ENCODE measurements at places on chromosomes 6 and 20.

GRCh38 chr20:51926670-51927305 is 124.5 kb upstream of the SALL4 start:
- no peak for DNase-seq

DNA sequence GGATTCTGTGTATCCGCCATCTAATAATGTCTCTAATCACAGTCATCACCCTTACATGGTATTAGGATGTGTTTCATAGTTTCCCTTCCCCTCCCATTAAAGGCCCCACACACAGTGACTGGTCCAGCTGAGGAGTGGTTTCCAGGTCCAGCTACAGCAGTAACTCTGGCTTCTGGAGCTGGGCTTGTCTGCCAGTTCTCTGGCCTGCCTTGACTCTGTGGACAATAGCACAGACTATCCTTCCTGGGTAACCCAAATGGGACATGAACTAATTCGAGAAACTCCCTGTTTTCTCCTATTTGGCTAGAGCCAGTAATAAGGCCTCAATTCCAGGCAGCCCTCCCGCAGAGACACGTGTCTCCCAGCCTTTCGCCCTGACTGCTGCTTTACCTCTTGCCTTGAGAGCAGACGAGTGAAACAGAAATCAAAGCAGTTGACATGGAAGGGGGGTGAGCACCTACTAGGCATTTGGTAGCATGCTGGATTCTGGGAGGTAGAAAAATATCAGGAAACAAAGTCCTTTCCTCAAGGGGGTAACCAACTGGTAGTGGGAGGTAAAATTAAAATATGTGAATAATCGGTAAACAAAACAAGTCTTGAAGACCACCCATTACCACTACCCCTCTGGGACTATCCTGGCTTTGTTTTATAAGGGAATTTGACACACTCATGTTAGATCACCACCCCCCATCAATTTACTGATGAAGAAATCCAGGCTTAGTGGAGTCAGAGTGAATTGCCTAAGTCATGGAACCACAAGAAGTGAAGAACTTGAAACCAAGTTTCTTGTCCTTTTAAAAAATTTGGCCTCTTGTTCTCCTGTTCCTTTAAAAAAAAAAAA is 1.2 kb downstream of the TRAF3IP2 start:
- no peak for DNase-seq

GRCh38 chr6:37785002-37785662 is 34.4 kb upstream of the ZFAND3 start:
- no peak for DNase-seq

DNA sequence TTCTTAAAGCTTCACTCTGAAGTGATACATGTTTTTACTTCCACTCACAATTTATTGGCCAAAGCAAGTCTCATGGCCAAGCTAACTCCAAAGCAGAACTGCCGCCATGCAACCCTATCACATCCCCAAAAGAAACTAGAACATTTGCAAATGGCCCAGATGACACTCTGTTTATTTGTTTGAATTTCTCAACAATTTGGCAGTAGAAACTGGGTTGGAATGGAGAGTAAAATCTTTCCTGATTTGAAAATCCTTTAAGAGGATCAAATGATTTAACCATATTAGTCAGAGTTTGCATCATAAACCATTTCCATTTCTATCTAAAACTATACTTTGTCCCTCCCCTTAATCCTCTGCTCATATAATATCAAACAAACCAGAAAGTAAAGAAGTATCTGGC is 39.1 kb upstream of the E2F3 start:
- DNase-seq = no peak

- DNase-seq = no peak
Observed at GRCh38 chr6:28553986-28554881, 28.6 kb downstream of the GPX5 start.

GRCh38 chr6:128822271-128822670 is 60.7 kb upstream of the LAMA2 start:
- DNase-seq = no peak

GRCh38 chr20:1368448-1369199 is 24.2 kb downstream of the FKBP1A start:
- no peak for DNase-seq

DNA sequence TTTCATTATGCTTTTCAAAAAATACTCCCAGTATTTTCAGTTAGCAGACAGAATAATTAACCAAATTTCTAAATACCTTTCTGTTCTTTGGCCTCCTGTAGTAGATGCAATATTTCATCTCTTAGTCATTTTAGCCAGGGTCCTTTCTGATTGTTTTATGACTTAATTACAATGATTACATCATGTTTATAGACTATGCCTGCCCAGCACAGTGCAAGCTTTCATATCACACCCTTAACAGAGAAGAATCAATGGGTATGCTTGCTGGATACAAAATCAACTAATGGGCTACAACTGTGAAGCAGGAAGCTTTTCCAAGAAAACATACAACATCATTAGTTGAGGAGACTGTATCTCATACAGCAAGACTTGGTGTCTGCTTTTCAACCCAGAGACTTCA is 119.8 kb upstream of the NRSN1 start:
- no peak for DNase-seq

GRCh38 chr6:88919032-88919431 is 44.4 kb downstream of the RNGTT start:
- no peak for DNase-seq

GRCh38 chr6:44828780-44829179 is 441.3 kb downstream of the CDC5L start:
- DNase-seq = no peak

GRCh38 chr20:37837924-37838323 is 65.0 kb upstream of the VSTM2L start:
- DNase-seq = no peak

DNA sequence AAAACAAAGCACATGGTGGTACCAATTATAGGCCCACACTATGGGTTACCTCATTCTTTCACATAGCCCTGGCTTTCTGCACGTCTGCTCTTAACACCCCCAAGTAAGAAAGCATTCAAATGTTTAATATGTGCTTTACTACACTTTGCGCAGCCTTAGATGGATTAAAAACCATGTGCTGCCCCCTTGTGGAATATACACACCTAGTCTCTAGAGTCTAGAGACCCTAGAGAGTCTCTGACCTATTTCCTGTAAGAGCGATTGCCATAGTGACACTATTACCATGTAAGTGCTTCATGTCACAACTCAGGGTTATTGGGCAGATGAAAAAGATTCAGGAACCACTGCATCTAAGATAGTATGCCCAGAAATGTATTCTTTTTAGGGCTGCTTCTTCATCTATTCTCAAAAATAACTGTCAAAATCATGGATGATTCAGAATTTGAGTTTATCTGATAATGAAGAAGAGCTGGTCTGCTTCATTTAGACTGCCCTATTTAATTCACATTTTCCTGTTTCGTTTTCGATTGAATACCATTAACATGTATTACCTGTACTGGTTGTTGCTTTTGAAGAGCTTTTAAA is 186.3 kb downstream of the ADGB start:
- no peak for DNase-seq

GRCh38 chr6:7107578-7108195 is at the start of gene RREB1:
Gene RREB1, plus strand, starts transcription at chr6:7107961. Its CDS starts 73,951 bp downstream, at chr6:7181912.
- peak; percentile 76 for DNase-seq

GRCh38 chr6:130671577-130671976 is 155.6 kb upstream of the SMLR1 start:
- no peak for DNase-seq

DNA sequence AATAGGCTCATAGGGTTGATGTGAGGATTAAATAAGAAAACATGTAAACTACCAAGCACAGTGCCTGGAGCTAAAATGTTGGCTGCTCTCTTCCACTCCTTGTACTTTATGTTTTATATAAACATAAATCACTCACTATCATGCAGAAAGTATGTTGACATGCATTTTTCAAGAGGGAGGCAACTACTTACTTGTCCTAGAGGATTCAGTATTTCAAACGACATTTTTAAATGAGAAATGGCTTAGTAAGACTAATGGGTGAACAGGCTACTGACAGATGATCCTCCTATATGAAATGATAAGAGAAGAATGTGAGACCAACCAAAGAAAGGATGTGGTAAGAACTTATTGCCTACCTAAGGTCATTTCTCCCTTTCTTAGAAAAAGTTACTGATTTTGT is 21.0 kb downstream of the LATS1 start:
- no peak for DNase-seq

- no peak for DNase-seq
Observed at GRCh38 chr6:4059115-4059777, 19.7 kb downstream of the FAM217A start.

DNA sequence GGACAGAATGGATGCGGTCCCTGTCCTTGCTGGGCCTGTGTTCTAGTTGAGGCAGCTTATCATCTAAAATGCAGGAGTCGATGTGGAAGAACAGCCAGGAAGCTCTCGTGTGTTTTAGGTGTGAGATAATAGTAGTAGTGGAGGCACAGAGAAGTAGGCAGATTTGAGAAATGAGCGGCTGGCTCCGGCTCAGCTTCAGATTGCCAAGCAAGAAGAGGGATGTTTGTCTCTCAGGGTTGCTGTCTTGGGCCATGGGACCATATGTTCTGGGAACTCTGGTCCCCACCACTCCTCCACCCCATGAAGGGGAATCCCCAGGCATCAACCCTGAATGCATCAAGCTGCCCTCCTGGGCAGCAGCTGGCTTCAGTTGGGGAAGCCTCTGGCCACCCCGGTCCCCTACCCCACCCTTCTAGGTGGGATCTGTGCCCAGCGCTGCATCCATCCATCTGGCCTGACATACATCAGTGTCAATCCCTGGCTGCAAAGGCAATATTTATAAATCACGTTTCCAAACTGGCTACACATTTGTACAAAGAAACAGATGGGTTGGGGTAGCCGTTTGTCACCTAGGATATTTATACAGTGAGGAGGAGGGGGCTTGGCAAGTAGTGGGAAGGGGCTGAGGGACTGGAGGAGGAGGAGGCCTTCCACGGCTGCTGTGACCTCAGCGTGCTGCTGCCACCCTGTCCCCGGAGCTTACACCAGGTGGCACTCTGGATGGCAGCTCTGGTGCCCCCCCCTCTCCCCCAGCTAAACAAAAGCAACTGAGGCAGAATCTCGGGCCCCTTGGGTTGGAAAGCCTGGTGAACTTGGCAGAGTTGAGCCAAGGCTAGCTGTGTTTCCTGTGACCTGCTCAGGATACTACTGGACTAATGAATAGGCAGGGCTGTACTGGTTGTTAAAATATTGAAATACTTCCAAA is 64.4 kb downstream of the CD40 start:
- DNase-seq = no peak

DNA sequence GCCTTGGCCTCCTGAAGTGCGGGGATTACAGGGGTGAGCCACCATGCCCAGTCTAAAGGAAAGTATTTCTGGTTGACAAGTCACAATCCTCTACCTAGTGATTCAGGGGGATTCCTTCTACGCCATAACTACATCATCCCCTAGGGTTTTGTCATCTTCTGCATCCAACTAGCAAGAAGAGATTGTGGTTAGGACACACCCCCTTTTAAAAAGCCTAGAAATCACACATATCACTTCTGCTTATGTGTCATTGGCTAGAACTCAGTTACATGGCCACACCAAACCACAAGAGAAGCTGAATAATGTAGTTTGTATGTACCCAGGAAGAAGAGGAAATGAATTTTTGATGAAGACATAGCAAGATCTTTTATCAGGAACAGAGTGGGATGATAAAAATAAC is 14.7 kb upstream of the CHD6 start:
- DNase-seq = no peak

DNA sequence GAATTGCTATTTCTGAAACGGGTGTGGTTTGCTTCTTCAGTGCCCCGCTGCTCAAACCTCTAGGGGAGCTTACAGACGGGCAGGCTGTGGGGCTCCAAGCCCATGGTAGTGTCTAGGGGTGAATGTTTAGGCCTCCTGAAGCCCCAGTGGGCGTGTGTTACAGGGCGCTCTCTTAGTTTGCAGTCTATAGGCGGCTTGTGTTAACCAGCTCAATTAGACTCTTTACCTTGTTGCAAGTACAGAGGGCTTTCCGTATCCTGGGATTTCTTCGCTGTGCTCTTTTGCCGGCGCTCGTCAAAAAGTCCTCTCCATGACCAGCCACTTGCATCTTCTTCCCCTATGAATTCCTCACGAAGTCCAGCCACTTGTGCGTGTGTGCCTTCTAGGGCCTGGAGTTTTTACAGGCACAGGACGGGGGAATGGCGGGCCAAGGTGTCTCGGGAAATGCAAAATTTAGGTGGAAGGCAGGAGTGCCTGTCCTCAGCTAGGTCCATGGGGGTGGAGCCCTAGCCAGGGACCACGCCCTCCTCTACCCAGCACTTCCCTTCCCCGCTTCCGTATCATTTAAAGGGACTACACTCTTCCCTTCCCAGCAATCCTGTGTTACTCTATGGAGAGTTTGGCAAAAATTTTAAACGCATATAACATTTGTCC is 94.5 kb downstream of the HTR1B start:
- DNase-seq = peak; percentile 61

DNA sequence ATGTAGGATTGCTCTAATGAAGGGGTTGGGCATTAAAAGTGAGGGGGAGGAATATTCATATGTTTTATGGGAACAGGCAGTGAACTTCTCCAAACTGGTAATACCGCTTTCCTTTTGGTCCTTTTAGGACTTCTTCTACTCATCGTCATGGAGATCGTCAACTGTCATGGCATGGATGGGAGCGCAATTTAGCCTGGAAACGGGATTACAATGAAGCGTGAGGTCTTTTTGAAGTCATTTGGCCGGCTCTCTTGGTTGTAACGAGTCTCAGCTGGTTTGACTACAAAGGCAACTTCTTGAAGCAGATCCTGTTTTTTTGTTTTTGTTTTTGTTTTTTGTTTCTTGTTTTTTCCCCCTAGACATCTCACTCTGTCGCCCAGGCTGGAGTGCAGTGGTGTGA is 1.4 kb upstream of the HLA-E start:
- no peak for DNase-seq

DNA sequence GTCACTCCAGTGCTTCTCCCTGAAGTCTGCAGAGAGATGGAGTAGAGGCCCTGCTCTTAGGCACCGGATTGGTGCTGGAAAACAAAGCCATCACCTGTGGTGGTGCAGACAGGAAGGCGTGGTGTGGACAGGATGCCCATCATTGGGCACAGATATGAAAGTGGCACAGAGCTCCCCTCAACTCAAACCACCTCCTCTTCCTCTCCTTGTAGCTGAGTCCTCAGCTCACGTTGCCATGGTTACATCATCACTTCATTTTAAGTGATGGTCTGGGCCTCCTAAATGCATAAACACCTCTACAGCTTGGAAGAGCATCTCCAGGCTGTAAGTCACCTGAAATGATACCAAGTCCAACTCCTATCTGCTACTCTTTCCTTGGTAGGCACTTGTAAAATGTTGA is 8.0 kb upstream of the RTF2 start:
- no peak for DNase-seq

GRCh38 chr20:54633374-54634355 is 158.3 kb downstream of the DOK5 start:
- DNase-seq = no peak

DNA sequence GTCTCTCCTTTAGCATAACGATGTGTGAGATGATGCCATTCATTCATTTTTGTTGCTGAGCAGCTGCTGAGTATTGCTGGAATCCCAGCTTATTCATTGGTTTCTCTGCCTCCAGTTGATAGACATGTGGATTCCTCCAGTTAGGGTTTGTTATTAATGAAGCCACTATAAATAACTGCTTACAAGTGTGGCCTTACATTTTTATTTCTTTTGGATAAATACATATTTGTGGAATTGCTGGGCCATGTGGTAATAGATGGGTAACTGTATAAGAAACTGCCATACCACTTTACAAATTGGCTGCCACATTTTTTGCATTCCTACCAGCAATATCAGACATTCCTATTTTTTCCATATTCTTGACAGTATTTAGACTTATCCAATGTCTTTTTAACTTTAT is 2.6 kb upstream of the HLA-B start:
- no peak for DNase-seq

All from ecto neural progenitor cell (in vitro differentiated cells).